ENCODE measurements at places on chromosomes 4 and X.

DNA sequence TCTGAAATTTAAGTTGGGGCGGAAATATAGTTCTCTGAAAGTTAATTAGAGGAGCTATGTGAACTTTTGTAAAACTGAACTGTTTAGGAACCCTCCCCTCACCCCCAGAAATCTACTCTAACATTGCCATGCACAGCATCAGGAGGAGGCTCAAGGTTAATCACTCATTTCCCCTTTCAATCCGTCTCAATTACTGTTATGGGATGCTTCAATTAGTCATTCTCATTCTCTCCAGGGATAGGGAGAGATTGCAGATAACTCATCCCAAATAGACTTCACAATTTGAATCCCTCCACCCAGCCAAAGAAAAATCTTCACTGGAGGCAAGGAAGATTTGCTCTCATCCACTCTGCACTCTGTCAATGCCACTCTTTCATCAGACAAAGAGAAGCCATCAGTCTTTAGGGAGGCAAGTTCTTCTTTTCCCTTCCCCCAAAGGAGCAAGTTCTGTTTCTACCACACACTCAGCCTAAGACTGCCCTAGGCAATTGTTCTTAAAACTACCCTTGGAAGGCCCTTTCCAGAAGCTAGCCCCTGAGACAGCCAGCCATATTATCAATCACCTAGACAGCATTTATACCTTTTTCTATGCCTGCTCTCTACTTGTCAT, 140.4 kb downstream of the SLC10A7 start:
- no peak for DNase-seq

GRCh38 chr4:76504613-76505465, 69.8 kb downstream of the SHROOM3 start:
- DNase-seq, result no peak

DNA sequence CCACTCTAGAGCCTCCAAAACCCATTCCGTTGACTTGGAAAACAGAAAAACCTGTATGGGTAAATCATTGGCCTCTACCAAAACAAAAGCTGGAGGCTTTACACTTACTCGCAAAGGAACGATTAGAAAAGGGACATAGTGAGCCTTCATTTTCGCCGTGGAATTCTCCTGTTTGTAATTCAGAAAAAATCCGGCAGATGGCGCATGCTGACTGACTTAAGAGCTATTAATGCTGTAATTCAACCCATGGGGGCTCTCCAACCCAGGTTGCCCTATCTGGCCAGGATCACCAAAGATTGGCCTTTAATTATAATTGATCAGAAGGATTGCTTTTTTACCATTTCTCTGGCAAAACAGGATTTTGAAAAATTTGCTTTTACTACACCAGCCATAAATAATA, 60.8 kb downstream of the ZNF732 start:
- peak; percentile 3 for DNase-seq

DNA sequence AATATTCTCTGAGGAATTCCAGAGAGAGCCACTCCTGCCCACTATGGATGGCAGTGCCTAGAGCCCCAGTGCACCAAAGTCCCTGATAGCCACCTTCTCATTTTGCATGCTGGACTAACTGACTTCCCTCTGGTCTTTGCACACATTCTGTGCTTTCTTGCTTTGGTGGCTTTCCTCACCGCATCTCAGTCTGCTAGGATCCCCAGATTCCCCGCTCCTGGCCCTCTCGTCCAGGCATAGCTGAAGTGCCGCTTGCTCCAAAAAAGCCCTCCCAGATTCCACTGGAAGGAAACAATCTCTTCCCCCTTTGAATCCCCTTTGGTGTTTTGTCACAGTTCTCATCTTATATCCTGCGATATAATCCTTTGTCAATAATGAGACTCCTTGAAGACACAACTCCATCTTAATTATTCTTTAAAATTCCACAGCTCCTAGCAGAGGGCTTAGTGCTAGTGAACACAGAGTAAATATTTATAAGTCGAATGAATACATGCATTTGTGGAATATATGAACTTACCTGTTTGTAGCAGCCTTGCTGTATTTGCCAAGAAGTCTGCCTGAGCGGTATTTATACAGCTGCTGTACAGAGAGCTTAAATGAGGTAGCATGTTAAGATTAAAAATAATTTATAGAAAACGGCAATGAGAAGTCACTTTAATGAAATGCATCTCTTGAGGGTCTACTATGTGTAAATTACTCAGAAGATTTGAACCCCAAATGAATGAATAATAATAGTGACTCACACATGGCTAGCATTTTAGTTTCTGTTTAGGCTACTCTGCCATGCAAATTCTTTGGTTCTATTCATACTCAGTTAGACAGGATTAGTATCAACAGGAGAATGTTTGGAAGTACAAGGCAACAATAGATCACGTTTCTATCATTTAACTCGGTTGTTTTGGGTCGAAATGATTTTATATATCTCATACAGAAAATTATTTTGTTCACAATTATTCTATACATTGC, 421.9 kb upstream of the TENM3 start:
- DNase-seq, result no peak

DNA sequence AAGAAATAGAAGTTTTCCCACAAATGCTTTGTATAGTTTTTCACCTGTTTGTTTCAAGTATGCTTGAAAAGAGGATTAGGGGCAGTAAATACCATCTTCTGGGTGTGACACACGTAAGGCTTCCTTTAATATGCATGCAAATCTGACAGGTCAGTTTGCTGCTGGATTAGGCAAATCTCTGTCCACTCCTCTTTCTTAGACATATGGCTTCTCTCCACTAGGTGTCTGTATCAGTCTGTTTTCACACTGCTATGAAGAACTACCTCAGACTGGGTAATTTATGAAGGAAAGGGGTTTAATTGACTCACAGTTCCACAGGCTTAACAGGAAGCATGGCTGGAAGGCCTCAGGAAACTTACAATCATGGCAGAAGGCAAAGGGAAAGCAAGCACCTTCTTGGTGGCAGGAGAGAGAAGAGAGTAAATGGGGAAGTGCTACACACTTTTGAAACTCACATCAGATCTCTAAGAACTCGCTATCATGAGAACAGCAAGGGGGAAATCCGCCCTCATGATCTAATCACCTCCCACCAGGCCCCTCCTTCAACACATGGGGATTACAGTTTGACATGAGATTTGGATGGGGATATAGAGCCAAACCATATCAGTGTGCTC, 66.9 kb downstream of the TAB3 start:
- DNase-seq, result no peak

DNA sequence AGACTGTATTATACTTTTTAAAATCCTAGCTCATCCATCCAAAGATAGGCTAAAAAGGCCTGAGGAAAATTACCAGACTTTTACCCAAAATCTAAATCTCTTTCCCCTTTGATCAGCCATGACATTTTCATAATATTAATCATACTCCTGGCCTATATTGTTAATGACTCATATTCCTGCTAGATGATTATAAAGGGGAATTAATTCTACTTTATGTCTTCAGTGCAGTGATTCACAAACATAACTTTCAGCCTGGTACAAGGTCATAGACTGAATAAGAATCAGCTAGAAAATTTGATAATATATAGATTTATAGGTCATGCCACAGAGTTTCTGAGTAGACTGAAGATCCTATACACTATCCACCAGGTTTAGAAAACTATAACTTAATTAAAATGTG, 1905.4 kb downstream of the C4orf33 start:
- no peak for DNase-seq

- DNase-seq, result no peak
These were observed at the start of gene POU4F2 for GRCh38 chr4:146638786-146639505. POU4F2 (plus strand) TSS chr4:146638893; CDS start chr4:146639141, 248 bp downstream.

DNA sequence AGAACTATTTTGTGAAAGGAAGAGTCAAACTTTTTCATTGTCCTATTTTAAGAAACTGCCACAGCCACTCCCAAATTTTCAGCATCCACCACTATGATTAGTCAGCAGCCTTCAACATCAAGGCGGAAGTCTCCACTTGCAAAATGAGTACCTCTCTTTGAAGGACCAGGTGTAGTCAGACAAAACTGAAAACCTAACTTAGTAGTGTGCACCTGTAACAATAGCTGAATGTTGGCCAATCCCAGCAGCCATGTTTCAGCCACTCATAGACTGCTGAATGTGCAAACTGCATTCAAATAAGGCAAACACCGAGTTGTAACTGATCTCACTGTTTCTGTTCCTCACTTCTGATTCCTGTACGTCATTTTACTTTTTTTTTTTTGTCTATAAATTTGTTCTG, 341.1 kb downstream of the IL15 start:
- no peak for DNase-seq

- DNase-seq, result no peak
These were observed 32.3 kb downstream of the SH3RF1 start for GRCh38 chr4:169238445-169238844.

- DNase-seq, result peak; percentile 62
These were observed 86.6 kb downstream of the RTL5 start for GRCh38 chrX:72045141-72045540.

DNA sequence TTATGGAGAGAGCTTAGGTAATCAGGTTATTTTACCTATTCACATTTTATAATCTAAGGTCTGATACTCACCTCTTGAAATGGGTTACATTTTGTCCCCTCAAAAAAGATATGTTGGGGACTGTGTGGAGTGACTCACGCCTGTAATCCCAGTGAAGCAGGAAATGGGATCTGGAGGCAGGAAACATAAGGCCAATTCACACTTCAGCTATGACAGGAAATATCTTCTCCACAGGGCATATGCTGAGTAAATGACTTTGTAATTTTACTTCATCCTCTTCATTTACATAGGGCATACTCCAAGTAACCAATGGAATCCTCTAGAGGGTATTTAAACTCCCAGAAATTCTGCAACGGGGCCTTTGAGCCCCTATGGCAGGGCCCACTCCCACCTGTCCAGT, 54.8 kb upstream of the ZMAT1 start:
- no peak for DNase-seq

GRCh38 chr4:15233626-15234025, 194.2 kb upstream of the C1QTNF7 start:
- no peak for DNase-seq

DNA sequence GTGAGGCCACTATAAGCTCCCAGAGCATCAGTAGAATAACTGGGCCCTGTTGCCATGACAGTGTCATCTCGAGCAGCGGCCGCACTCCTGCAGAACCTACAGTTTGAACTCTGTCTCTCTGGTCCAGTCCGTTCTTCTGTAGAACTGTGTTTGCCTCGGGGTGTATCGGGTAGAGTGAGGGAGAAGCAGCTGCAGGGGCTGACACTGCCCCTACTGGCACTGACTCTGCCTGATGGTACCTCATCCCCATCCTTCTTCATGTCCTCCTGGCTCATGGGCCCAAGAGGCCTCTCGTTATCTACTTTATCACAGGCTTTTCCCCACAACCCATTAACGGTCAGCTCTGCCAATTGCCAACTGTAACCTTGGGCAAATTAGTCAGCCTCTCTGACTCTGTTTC, 96.5 kb downstream of the NPNT start:
- DNase-seq, result no peak

- DNase-seq, result peak; percentile 8
These were observed 73.4 kb upstream of the MAGEB2 start for GRCh38 chrX:30141966-30142365.
